ENCODE measurements at places on chromosomes 12 and 14. TPM values are rescaled to one million over a fixed set of nuclear protein-coding genes. Genes with fewer than 3 reads are reported as not detected.

KRT83 gene
- not detected for total RNA-seq

DCTN2 gene
- total RNA-seq = 287 TPM

GLIPR1 gene
- 20.0 TPM for total RNA-seq

KCNH3 gene
- total RNA-seq = not detected

GPR135 gene
- 0.97 TPM for total RNA-seq

DNA sequence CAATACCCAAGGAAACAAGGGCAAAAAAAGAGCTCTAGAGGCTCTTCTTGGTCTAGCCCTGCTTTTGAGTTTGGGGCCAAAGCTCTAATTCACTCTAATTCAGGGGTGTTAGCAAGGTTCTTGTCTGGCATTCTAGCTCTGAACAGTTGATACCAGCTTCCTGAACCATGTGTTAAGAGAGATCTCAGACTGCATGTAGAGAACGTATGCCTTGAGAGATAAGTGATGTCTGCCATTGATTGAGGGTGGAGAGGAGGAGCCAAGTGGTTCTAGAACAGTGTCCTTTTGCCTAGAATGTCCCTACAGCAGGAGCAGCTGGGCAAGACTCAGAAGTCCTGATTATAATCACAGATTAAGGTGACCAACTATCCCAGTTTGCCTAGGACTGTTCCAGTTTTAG is 18.2 kb upstream of the POC1B start:
- no peak for DNase-seq

- no peak for DNase-seq
Measured at GRCh38 chr14:96309896-96310330, 53.2 kb downstream of the ATG2B start.

DNA sequence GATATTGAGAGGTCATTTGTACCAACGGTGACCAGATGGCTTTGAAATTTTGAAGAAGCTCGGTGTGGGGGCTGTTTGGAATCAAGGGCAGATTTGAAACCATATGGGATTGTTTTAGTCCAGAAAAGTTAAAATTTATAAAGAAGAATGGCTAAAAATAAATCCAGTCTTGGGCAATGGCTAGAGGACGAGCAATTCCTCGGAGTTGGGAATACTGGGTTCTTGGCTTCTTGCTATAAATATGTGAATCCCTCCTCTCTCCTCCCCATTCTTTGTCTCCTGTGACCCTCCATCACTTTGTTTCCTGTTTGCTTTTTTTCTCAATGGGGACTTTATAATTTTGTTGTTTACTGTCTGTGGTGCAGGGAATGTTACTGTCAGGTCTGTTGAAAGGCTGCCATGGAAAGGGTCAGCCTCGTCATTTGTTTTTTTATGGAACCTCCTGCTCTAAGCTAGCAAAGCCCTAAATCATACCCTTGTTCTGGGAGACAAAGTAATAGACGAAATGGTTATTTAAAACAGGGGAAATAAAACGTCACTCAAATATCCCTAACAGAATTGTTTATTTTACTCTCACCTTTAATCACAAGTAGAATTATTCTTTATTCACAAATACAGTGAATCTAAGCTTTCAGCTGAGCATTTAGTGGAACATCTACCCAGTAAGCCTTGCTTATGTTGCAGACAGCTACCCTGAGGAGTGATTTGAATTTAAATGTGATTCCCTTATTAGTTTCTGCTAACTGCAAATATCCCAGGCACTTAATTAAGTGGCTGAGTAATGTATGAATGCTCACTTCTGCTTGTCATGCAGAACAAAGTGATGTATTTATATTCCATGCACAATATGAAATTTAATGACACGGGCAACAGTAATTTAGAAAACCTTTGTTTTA is 273.1 kb upstream of the NOVA1 start:
- DNase-seq = no peak

DNA sequence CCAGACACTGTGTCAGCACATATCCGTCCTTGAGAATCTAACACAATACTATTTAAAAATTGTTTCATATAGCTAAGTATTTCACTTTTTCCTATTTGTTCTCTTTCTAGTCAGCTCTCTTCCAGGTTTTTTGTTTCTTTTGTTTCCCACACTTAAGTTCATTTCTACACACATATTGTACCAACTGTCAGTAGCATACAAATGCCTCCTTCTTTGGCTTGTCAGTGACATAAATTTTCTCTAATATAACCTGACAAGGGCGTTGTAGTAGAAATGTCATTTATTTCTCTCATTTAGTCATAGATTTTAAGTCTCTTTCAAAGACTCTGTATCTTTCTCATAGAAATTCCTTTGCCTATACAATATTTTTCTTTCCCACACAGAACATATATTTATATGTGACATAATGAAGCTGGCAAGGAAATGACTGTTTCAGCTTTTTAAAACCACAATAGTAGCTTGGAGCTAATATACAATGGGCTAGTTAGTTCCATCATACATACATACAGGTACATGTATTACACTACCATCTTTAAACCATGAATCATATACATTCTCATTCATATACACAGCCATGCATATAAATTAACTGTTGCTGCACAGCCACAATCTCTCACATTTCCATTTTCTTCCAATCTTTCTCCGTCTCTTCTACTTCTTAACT is 42.3 kb upstream of the EPS8 start:
- no peak for DNase-seq

DNA sequence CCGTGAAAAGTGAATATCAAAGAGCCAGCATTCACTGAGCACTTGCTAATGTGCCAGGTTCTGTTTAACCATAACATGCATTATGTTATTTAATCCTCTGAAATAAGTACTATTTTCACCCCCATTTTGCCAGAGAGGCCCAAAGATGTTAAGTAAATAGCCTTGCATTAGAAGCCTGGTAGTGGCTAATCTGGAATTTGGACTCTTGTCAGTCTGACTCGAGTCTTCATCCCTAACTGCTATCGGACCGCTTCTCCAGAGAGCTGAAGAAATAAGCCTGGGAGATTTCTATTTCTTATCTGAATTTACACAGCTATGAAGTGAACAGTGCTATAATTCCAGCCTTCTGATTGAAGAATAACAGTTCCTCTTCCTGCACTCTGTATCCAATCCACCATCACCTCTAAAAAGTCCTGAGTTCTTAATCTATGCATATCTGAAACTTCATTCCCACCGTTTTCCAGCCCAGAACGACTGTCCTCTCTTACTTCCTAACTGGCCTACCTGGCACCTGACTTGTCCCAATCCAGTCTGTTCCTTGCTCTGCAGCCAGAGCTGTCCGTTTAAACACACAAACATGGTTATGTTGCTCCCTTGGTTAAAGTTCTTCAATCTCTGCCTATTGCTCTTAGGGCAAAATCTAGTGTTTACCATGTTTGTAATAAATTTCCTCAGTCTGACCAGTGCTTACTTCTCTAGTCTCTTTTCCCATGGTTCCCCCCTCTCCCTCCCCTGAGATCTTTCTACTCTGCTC is 2.3 kb downstream of the POLR3B start:
- no peak for DNase-seq

DNA sequence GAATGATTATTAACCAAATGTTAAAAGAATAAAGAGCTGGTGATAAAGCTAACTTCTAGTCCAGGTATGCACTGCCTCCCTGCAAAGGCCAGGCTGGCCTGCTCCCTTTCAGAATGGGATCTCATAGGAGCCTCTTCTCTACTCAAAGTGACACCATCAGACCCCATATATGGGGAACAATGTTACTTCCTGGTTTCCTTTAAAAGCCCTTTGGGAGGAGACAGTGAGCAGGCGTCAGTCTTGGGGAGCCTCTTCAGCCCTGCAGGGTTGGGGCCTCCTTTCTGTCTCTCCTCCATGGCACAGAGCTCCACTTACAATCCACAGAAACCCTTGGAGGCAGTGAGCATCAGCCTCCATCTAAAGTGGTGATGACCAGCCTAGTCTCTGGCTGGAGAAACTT is 17.3 kb upstream of the GPRC5A start:
- DNase-seq = no peak

DNA sequence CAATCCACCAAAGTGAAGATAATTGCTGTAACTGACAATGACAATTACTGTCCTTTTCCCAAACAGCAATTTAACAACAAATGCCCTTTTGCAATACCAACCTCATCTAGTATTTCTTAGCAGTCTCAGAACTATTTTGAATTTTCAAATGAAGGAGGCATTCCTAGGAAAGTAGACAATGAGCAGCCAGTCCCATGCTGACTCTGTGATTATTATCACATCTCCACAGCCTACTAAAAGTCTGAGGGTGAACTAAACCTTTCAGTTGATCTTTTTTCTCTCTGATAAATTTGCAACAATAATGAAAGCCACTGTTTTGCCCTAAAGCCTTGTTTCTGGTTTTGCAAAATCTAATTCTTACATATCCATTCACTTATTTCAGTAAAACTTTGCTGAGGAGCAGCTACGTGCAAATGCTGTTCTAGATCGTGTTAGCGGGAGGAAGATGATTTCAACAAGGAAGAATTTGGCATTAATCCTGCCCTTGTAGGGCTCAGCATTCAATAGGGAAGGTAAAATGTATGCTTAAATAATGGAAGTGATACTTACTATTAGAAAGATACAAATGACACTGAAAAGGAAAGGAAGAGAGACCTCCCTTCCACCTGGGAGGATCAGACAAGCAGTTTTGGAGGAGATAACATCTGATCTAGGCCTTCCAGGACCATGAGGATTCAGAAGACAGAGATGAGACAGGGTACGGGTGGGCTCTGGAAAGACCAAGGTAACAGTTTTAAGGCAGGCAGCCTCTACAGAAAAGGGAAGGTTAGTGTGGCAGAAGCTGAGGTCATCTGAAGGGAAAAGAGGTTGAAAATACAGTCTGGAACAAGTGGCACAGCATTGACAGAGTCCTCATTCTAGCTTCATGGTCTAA is 47.4 kb downstream of the SLC38A1 start:
- DNase-seq = no peak

GRCh38 chr12:69935651-69936100 is 110.6 kb downstream of the MYRFL start:
- no peak for DNase-seq

- DNase-seq = no peak
Measured at GRCh38 chr14:92942576-92942975, 19.6 kb downstream of the CHGA start.

GRCh38 chr14:75871181-75871880 is 110.5 kb downstream of the TGFB3 start:
- no peak for DNase-seq

GRCh38 chr12:97745406-97746101 is 282.9 kb downstream of the RMST start:
- no peak for DNase-seq

GRCh38 chr12:24200010-24200409 is 250.5 kb upstream of the SOX5 start:
- no peak for DNase-seq

GRCh38 chr12:87320724-87321123 is 708.5 kb downstream of the C12orf50 start:
- no peak for DNase-seq

GRCh38 chr14:52355526-52355925 is 41.4 kb downstream of the PTGER2 start:
- DNase-seq = no peak

DNA sequence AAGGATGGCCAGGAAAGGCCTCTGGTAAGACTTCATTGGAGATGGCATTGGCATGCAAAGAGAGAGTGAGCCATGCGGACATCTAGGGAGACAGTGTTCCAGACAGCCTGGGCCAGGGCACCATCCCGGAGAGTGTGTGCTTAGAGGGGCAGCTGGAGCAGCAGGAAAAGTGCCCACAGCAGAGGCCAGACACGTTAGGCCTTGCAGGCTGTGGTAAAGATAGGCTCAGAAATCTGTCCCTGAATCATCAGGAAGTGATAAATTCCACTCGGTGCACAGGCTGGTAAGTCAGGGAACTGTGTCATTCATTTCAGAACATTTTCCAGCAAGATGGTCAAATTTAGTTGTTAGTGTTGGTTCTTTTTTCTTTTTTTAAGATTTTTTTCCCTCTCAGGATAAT is 8.8 kb downstream of the GALNT16 start:
- DNase-seq = no peak

DNA sequence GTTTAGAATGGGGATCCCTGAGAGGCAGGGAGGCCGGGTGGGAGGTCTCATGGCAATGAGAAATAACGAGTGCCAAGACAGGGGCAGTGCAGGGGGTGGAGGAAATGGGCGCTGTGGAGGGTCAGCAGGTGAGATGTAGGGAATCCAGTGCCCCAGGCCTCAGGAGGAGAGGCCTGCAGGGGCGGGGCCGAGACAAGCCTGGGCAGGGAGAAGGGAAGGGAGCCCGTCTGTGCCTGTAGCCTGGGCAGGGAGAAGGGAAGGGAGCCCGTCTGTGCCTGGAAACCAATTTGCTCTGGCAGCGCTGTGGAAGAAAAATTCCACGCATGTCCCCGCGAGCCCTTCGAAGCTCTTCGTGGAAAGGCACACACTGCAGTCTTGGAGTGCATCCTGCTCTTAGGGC is 10.6 kb upstream of the NCOR2 start:
- DNase-seq = no peak

- DNase-seq = no peak
Measured at GRCh38 chr14:26597589-26598080, at the start of gene NOVA1. TSS of gene NOVA1 (minus strand) at chr14:26598033. CDS start at chr14:26597436, 597 bp downstream.
